ENCODE measurements at places on chromosomes 11 and 22. TPM values are rescaled to one million over a fixed set of nuclear protein-coding genes. Genes with fewer than 3 reads are reported as not detected.

The STK33 gene
- 6.0 TPM for polyA plus RNA-seq

The NAV2 gene
- 0.36 TPM for polyA plus RNA-seq

The FCHSD2 gene
- polyA plus RNA-seq = 3.6 TPM

The NLRP14 gene
- 0.07 TPM for polyA plus RNA-seq

The GGT5 gene
- not detected for polyA plus RNA-seq

The ANO5 gene
- polyA plus RNA-seq = 4.5 TPM

The FOXRED2 gene
- 6.8 TPM for polyA plus RNA-seq

The KCNE3 gene
- polyA plus RNA-seq = not detected

The FIBIN gene
- 1.5 TPM for polyA plus RNA-seq

The IFITM5 gene
- not detected for polyA plus RNA-seq

The OR51B4 gene
- polyA plus RNA-seq = not detected
